ENCODE measurements at places on chromosomes 12 and 14.

DNA sequence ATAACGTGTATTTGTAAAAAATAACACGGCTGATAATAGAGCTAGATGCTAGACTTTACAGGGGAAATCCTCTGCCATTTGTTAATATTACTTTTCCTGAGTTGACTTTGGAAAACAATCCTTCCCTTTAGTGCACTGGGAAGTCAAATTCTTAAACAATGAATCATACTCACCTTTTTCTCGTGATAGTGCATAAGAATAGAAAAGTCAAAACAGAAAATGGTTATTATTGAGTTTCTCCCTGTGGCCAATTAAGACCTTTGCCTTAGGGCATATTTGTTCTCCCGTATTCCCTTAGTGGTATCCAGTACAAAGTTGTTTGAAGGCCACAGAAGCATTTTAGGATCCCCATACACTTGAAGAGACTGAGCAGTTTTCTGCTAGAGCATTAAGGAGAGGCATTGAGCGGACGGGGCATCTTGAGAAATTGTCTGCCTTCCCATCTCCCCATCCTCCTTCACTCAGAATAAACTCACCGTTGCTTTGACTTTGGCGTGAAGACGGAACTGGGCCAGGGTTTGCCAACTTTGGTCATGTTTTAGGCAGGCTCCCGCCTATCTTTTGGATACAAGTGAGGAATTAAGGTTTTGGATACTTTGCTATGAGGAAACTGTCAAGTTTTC lies 171.3 kb downstream of the TMTC2 start:
- DNase-seq: no peak

GRCh38 chr12:74541074-74541473 lies 3.4 kb downstream of the ATXN7L3B start:
- no peak for DNase-seq

GRCh38 chr12:96195845-96196451 lies 1.8 kb downstream of the ELK3 start:
- DNase-seq: peak; percentile 51

GRCh38 chr12:96241846-96242256 lies 47.7 kb downstream of the ELK3 start:
- peak; percentile 88 for DNase-seq

- DNase-seq: no peak
These were observed 21.0 kb downstream of the ASPG start for GRCh38 chr14:104106471-104106991.

GRCh38 chr12:88062474-88062873 lies 33.3 kb upstream of the C12orf50 start:
- no peak for DNase-seq

DNA sequence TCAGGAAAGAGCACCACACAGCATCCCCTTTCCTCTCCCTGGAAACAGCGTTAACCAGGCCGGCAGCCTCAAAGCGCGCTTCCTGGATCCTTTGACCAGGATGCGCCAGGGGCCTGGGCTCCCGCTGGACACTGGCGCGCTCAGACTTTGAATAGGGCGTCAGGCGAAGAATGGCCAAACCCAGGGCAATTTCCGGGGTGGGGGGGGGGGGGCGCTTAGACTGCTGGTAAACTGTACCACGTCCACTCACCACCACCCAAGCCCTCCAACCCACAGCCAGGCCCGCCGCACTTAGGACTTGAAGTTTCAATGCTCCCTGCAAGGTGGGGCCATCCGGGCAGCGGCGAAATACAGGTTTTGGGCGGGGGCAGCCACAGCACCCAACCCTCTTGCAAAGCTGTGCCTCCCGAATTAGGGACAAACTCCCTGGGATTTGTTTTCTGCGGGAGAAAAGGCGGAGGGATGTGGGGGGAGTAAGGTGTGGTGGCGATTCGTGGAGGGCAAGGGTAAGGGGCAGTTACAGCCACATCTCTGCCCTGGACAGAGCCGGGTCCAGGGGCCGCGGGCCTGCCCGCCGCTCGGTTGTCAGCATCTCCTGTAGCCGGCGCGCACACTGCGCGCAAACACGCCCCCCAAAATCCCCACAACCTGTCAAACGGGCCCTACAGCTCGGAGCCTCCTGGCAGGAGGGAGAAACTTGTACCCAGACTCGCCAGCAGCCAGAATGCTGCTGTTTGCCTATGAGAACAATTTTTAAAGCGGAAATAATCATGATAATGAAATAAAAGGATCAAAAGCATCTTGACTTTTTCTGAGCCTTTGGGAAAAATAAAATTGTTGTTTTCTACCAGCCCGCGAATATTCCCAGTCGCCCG lies 958 bp downstream of the RTN1 start:
- DNase-seq: peak; percentile 16

DNA sequence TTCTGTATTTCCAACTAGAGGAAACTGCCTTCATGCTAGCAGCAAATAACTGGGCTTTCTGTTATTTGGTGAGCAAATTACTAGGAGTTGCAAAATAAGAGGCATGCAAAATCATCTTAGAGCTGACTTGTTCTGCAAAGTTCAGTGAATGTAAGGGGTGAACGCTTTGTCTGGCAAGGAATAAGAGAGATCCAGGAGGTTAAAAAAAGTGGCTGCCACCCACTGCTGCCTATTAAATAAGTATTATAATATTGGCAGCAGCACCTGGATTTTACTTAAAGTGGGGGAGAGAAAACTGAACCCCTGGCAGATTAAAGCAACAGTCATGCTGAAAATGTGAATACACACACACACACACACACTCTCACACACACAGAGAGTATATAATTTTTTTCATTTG lies 557.0 kb downstream of the FLRT2 start:
- DNase-seq: no peak

DNA sequence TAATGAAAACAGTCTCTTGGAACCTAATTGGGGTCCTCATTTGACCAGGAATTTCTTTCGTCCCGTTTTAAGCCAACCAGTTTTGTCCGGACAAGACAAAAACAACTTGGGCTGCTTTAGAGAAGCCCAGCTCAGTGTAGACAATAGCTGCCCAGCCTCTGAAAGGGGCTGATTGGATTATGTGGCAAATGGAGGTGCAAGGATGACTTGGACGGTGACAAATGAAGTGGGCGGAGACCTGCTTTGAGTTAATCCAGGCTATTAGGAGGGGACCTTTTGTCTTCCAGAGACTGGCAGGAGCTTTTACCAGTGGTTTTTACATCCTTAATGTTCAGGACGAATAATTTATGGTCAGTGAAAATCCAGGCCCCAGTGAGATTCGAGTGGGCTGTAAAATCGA lies 4.8 kb downstream of the MEG3 start:
- DNase-seq: no peak

Data from GM03348 (cell line).